Stimulated activated CD8-positive, alpha-beta memory T cell treated with anti-CD3 and anti-CD28 coated beads, Interleukin-12 subunit alpha, Interleukin-12 subunit beta, amount 100 ng/mL, for 1 hour (primary cell): ENCODE measurements at places on chromosomes 1 and 21.

GRCh38 chr21:25508364-25508763 is 98.9 kb downstream of the MRPL39 start:
- DNase-seq = no peak

GRCh38 chr1:11845641-11846335 is 1.8 kb downstream of the NPPA start:
- DNase-seq = no peak

- DNase-seq = no peak
These were observed 110.3 kb downstream of the SEC16B start for GRCh38 chr1:177859572-177859971.

GRCh38 chr1:173275496-173275895 is 68.4 kb upstream of the TNFSF4 start:
- no peak for DNase-seq

GRCh38 chr21:39537571-39537970 is 75.2 kb upstream of the B3GALT5 start:
- no peak for DNase-seq

GRCh38 chr1:183630748-183631147 is 4.8 kb downstream of the ARPC5 start:
- no peak for DNase-seq

DNA sequence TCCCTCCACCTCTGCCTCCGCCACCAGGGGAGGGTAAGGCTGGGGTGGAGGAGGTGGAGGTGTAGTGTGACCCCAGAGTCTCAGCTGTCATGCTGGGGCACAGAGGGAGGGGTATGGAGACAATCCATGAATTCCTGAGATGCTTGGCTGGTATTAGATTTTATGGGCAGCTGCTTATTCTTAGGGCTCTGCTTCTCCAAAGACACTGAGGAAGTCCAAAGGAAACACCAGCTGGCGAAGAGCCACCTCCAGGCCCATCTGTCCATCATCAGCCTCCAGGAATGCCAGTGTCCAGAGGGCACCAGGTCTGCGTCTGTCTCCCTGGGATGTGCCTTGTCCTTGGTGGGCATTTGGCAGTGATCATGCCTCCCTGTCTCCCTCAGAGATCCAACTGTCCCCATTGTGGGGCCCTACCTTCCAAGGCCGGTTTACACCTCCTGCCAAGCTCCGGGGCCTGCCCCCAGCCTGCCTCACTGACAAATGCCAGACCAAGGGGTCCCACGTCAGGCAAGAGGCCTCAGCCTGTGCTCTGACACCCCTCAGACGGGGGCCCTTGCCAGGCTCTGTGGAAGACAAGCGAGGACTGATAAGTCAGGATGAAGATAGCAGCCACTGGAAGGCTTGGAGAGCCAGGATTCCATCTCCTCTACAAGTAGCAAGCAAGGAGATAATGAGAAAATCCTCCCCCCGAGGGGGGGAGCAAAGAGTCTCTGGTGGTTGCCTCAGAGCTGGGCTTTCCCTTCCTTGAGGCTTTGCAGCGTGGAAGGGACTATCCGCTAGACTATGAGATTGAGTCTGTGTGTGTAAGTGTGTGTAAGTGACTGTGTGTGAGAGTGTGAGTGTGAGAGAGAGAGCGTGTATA is 1.6 kb downstream of the TNNI1 start:
- no peak for DNase-seq

DNA sequence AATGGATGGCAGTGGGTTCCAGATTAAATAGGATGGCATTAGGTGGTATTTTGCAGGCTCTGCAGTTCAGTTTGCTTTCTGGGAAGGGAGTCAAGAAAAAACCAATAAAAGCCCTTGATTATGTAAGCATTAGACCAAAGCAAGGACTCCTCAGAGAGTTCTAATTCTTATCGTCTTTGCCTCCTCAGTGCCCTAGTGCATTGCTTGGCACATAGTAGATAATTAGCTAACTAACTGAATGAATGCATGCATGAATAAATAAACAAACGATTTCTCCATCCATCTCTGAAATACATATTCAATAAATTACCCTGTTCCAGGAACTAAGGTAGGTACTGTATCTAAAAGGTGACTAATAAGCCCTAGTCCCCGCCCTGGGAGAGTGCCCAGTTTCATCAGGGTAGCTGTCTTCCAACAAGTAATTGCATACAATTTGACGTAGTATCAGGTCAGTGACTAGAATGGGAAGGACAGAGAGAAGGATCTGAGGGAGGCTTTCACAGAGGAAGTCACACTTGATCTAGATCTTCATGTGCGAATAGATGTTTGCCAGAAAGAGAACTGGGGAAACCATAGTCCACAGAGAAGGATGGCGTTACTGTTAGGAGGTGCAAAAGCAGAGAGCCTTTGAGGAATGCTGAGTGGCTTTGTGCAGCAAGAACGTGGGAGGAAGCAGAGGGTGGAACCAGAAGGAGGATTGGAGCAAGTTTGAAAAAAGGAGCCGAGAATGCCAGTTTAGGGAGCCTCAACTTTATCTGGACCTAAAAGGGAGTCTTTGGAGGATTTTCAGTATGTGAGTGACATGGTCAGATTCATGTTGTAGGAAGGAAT is 111.4 kb downstream of the TBX19 start:
- no peak for DNase-seq

GRCh38 chr21:41942457-41942856 is 11.4 kb downstream of the C2CD2 start:
- no peak for DNase-seq
